ENCODE measurements at places on chromosomes 7 and 10.

DNA sequence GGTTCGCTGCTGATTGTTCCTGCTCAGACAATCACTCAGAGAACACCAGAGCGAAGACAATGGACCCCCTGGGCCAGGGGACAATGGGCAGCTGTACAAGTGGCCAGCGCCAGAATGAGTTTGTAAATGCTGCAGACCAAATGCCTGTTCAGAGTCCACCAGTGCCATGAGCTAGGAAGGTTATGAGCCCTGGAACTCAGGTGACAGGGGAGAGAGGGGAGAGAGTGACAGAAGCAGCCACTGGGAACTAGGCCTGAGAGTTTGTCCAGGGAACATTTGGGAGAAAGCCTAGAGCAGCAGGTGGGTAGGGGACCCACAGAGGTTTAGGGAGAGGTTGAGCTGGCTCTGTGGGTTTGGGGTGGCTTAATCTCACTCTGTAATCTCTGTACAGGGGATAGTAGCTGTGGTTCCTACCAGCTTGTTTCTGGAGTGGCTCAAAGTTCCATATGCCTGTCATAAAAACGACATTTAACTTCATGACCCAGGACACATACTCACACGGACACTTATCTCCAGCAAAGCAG, 60.4 kb downstream of the C10orf105 start:
- DNase-seq = no peak

GRCh38 chr10:74922921-74923320, 96.5 kb downstream of the KAT6B start:
- DNase-seq = no peak

- DNase-seq = no peak
Observed at GRCh38 chr10:60465801-60466200, 76.1 kb upstream of the ANK3 start.

- DNase-seq = no peak
Observed at GRCh38 chr7:26101361-26102151, 50.4 kb upstream of the NFE2L3 start.

DNA sequence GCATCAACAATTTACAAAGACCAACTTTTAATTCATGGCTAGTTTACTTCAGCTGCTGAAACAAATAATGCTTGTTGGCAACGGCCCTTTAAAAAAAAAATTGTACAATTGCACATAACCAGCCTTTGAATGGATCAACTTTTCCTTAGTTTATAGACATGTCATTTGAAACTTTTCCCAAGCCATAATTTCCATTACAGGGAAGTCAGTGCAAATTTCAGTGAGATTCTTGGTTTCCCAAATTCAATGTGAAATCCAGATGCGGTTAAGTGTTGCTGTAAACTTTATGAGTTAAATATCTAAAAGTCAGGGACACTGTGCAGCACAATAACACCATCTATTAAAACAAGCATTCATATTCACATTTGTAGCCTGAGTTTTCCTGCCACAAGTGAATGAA, 182.2 kb downstream of the JAZF1 start:
- DNase-seq = no peak

GRCh38 chr7:137741443-137741842, 105.3 kb downstream of the DGKI start:
- DNase-seq = no peak

GRCh38 chr10:71075759-71076472, 136.5 kb upstream of the UNC5B start:
- DNase-seq = no peak

All from activated T-helper 9 cell treated with anti-CD3 and anti-CD28 coated beads, Interleukin-2, amount 50 U/mL, for 16 hours (primary cell).